HFFc6 (cell line): ENCODE measurements at places on chromosomes 5 and 9. TPM values are rescaled to one million over a fixed set of nuclear protein-coding genes. Genes with fewer than 3 reads are reported as not detected.
A peak's percentile ranks its signal among the peaks of the same experiment; 100 is the strongest.

DNA sequence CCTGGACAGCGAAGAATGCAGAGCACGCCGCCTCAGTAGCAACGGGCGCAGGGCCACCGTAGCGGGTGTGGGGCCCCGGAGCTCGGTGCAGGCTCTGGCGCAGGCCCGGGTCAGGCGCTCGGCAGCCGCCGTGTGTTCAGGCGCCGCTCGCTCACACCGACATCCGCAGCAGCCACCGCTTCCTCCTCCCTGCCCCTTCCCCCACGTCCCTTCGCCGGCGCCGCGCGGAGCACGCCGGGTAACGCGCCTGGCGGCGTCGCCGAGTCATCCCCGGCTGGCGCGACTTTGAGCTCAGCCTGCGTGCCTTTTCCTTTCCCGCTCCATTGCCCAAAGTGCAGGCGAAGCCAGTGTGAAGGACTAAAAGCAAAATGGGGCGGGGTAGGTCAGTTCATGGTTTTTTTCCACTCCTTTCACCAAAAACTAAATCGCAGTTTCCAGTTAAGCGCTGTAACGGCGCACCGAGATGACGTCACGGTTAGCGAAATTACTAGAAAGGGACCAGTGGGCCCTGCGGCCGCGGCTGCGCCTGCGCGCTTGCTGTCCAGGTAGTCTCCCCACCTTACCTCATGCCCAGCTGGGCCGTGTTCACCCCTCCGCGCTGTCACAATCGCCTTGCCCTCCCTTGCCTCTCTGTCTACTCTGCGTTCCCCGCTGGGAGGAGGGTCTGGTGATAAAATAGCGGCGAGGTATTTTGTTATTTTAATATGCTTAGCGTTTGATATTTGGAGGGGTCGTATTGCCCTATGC, at the start of gene UBQLN1:
TSS of gene UBQLN1 (minus strand) at position 191 of the 747 bp plus-strand sequence. CDS start 279 bp downstream, outside the sequence.
- H3K36me3 ChIP-seq: peaks cover 24% of the 10 kb centered on the region
- peak within 1 kb of the TSS; percentile 94 for H3K4me3 ChIP-seq
- H3K27me3 ChIP-seq: peaks cover 5% of the 10 kb centered on the region

GRCh38 chr5:19690978-19691377, 297.0 kb downstream of the CDH18 start:
- H3K27ac ChIP-seq: no peak overlapping the region
- 0 out of 2 replicates have a peak, but pooled peaks cover 5% of the 10 kb centered on the region for H3K36me3 ChIP-seq
- DNase-seq: no peak
- no peaks in the 10 kb centered on the region for H3K4me1 ChIP-seq
- H3K4me3 ChIP-seq: no peak overlapping the region
- no peaks in the 10 kb centered on the region for H3K27me3 ChIP-seq

DNA sequence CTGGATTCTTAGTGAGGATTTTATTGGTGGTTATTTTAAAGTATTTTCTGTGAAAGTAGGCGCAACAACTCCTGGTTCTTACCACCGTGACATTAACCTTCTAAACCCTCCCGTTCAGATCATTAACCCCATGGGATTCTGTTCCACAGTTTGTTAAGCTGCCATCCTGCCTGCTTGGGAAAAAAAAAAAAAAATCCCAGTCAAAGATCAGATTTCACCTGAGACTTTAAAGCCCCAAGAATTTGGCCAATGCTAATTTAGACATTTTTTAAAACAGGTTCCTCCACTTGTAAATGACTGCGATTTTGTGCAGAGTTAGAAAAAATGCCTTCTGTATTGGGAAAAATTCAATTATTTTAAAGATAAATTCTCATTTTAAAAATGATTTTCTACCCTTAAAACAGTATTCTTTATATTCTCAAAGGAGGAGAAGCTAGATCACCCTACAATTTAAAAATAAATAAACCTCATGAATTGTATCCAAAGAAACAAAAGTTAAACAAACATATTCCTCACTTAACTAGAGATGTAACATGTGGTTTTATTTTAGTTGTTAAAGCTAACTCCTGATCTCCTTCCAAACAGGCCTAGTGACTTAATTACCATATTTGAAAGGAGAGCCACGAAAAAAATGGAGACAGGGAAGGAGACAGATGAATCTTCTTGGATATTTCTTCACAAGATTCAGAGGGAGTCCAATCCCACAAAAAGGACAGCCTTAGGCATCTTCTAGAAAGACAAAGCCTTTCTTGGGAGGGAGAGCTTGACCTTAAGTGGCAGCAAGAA, 93.1 kb upstream of the IFNK start:
- H3K27ac ChIP-seq: no peak overlapping the region
- H3K4me3 ChIP-seq: no peak overlapping the region
- no peak for DNase-seq
- no peaks in the 10 kb centered on the region for H3K4me1 ChIP-seq
- H3K36me3 ChIP-seq: no peaks in the 10 kb centered on the region

DNA sequence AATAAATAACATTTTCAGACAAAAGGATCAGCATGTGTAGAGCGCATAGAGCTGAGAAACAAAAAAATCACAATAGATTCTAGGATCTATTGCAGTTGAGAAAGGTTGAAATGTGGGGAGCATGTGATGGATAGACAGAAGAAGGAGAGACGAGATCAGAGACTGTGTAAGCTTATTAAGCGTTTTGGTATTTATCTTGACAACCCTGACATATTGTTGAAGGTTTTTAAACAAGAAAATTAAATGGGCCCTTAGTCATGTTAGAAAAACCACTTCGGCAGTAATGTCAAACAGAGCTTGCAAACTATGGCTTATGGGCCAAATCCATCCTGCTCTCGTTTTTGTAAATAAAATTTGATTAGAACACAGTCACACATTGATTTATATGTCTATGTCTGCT, 200.5 kb upstream of the KLF4 start:
- DNase-seq: no peak
- no peaks in the 10 kb centered on the region for H3K36me3 ChIP-seq
- no peak overlapping the region for H3K27ac ChIP-seq
- peaks cover 7% of the 10 kb centered on the region for H3K27me3 ChIP-seq

SPATA31C2 gene
- not detected in 2 replicates for total RNA-seq

SPAAR gene
- total RNA-seq: 0.15 to 0.33 TPM (median 0.20 TPM) in 3 replicates

SPTAN1 gene
- total RNA-seq: 316 to 333 TPM (median 322 TPM) in 3 replicates

SV2C gene
- total RNA-seq: not detected in 2 replicates
